CD4-positive, alpha-beta T cell treated with Interleukin-17A for 4 hours (primary cell): ENCODE measurements at places on chromosomes 2 and 18.
A peak's percentile ranks its signal among the peaks of the same experiment; 100 is the strongest.

DNA sequence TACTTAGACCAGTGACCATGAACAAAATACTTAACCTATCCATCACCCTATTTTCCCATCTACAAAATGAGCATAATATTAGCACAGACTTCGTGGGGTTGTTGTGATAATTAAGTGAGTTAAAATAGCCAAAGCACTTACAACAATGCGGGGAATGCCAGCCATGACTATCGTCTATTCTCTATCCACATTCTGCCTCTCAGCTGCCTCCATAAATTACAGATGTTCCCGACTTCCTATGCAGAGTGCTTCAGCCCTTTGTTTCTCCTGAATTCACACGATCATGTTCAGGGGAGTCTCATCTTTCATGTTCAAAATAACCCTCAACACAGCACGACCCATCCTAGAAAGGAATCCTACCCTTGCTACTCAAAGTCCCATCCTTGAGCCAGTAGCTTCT is 211.6 kb downstream of the EN1 start:
- DNase-seq: no peak

GRCh38 chr2:2542966-2543611 is 212.0 kb upstream of the MYT1L start:
- peak; percentile 7 for DNase-seq

DNA sequence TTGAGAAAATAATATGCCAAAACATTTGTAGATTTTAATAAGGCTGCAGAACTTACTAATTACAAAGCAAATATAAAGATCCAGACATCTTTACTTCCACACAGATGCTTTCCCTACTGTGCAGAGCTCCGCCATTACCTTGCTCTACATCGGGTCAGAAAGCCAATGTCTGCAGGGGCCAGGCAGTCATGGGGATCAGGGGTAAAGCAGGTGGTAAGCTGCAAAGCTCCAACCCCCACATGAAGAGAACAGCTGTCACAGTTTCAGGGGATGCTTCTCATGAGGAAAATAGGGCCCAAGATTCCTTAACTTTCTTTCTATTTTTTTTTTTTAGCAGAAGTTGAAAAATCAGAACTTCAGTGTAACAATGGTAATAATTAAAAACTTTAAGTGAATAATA is 102.7 kb downstream of the DCC start:
- no peak for DNase-seq

DNA sequence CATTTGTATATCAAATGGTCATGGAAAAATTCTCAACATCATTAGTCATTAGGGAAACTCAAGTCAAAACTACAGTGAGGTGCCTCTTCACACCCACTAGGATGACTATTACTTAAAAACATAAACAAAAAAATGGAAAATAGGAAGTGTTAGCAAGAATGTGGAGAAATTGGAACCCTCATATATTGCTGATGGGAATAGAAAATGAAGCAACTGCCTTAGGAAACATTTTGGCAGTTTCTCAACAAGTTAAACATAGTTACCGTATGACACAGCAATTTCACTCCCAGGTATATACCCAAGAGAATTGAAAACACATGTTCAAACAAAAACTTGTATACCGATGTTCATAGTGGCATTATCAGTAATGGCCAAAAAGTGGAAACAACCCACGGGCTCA is 18.1 kb upstream of the CYP26B1 start:
- no peak for DNase-seq

DNA sequence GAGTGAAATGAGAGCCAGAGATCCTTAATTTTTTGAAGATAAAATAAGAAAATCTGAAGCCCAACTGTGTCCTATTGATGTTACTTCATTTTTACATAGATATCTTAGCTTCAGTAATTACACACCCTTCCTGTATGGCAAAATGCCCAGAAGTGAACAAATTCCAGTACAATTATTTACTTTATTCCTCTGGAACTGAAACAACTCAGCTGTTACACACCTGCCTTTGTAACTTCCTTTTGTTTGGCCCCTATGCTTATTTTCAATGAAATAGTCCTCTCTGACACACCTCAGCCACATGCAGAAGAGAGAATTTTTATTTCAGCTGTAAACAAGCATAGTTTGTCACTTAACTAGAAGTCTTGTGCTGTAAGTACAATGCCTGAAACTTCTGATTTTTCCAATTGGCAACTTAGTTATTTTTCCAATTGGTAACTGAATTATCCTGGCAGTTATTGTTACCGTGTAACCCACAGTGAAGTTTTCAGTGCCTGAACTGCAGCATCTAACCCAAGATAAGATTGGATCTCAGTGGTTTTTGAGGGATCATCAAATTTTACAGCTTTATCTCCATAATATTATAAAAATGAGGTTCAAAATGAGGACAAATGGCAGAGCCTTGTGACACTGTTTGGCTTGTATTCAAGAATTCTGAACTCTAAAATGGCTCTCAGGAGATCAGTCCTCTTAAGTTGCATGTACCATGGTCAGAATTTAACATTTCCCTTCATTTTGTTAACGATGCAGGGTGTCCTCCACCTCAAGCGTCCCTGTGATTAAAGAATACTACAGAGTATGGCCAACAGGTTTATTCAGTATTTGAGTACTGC is 82.6 kb downstream of the PKP4 start:
- DNase-seq: no peak

DNA sequence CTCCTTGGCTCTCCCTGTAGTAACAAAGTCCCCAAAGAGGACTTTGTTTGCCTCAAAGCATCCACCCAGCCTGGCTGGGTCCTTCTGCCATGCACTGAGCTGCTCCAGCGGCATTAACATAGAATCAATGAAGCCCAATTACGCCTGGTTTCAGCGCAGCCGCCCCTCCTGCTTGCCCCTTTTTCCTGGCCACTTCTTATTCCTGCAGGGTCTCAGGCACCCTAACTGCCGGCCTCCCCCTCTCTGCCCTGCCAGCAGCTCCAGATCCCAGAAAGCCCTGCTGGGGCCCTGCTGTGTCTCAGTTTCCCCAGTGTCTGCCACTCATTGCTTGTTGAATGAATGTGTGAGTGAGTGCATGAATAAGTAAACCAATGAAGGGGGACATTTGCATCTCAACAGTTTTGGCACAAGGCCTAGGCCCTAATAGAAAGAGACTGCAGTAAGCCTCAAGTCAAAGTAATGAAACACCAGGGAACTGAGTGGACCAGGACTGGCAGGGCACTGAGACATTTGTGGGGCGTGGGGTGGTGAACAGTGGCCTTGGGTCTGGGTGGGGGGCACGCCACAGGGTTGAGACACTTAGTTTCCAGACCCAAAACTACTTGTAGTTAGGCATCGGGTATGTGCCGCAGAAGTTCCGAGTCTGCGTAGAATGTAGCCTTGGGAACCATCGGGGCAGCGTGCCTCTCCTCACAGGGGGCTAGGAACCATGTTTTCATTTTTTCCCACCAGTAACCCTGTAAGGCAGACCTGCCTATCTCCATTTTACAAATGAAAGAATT is 60.6 kb downstream of the SMAD7 start:
- DNase-seq: no peak

DNA sequence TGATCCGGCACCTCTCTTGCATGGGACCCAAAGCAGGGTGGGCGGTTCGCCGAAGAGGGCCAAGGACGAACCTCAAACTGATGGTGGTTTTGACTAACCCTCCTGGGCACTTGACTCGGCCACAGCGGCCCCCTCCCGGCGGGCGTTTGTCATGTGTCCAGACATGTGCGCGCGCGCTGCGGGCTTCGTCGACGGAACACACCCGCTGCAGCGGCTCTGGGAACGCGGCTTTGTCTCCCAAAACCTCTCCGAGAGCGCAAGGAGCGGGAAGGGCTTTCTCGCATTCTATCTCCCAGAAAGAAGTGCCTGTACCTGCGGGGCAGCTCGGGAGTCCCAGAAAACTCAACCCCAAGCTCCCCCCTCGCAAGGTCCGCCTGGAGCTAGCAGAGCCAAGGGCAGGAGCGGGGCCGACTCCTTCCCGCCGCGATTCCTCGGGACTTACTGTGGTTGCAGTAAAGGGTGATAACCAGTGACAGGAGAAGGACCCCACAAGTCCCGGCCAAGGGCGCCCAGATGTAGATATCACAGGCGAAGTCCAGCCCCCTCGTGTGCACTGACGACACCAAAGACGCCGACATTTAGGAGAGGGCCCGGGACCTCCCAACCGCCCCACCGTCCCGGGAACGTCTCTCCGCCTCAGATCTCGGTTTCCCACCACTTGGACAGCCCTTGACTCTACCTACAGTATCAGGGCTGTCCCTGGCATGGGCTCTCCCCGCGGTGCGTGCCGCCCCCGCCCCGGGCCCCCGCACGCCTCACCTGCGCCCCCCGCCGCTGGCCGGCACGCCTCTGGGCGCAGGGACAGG is 1.6 kb downstream of the CD8A start:
- DNase-seq: no peak

- no peak for DNase-seq
Measured at GRCh38 chr2:132638313-132639040, 31.5 kb downstream of the LYPD1 start.

- DNase-seq: no peak
Measured at GRCh38 chr2:149175956-149176355, 137.5 kb downstream of the LYPD6B start.

- no peak for DNase-seq
Measured at GRCh38 chr2:29405266-29405665, 290.1 kb downstream of the CLIP4 start.

GRCh38 chr18:26863921-26864497 is 1.5 kb downstream of the AQP4 start:
- no peak for DNase-seq

GRCh38 chr2:196514641-196515040 is 124.9 kb upstream of the CCDC150 start:
- DNase-seq: no peak

DNA sequence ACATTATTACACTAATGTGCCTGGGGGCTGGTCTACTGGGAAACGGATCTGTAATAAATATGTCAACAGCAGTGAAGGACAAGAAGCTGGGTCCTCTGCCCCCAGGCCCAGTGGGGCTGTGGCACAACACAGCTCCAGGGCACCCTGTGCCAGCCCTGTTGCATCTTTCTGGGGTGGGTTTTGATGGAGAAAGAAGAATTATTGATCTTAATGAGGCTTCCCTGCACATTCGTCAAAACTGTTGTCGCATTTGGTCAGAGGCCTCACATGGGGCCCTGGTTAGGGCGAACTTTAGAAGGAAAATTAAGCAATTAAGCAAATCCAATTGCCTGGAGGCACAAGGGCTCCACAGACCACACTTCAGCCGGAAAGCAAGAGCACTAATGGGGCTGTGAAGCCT is 30.0 kb upstream of the TWIST2 start:
- DNase-seq: no peak

- peak; percentile 8 for DNase-seq
Measured at GRCh38 chr18:21742315-21742687, 1.7 kb downstream of the MIB1 start.
